Foreskin melanocyte (primary cell): ENCODE measurements at places on chromosomes 16 and 17.

DNA sequence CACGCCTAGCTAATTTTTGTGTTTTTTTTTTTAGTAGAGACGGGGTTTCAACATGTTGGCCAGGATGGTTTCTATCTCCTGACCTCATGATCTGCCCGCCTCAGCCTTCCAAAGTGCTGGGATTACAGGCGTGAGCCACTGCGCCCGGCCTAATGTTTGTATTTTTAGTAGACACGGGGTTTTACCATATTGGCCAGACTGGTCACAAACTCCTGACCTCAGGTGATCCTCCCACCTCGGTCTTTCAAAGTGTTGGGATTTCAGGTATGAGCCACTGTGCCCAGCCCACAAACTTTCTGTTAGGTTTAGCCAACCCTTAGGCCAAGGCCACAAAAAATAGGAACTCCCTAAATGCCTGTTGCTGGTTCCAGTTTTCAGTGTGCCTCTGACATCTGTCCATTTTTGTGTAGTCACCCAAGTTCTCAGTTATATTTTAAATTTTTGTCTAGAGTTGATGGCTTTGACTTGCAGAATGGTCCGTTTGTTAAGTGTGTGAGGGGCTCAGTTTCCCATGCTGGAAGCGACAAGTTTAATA, 12.7 kb downstream of the CCL16 start:
- no peak for DNase-seq

GRCh38 chr16:76303637-76304314, 26.6 kb downstream of the CNTNAP4 start:
- DNase-seq = no peak

DNA sequence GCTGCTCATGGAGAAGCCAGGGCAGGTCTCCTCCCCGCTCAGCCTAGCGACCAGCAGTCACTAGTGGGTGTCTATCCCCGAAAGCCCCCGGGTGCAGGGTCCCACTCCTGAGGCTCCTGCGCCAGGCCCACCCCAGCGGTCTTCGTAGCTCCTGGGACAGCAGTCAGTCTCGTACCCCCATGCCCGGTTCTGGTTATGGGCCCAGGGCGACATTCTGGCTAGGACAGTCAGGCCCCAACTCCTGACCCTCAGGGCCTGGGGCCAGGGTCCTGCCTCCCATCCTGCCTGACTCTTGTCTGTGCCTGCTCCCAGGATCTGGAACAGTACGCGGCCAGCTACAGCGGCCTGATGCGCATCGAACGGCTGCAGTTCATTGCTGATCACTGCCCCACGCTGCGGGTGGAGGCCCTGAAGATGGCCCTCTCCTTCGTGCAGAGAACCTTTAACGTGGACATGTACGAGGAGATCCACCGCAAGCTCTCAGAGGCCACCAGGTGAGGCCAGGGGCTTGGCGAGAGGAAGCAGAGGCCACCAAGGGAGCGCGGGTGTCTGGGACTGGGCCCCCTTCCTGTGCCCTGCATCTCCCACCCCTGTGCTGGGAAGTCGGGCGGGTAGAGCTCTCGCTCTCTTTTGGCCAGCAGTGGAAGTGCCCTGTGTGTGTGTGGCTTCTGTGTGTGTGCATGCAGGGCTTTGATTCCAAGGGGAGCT, 2.0 kb downstream of the GPS1 start:
- DNase-seq = no peak

DNA sequence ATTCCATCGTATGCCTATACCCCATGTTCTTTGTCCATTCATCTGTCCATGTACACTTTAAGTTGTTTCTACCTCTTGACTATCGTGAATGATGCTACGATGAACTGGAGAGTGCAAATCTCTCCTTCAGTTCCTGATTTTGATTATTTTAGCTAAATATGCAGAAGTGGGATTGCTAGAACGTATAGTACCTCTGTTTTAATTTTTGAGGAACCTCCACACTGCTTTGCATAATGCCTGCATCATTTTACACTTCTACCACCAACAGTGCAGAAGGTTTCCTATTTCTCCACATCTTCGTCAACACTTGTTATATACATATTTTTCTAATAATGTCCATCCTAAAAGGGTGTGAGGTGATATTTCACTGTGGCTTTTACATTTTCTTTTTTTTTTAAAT, 43.9 kb downstream of the SDR42E1 start:
- DNase-seq = no peak

GRCh38 chr16:1278477-1278876, 22.6 kb downstream of the TPSD1 start:
- DNase-seq = no peak

DNA sequence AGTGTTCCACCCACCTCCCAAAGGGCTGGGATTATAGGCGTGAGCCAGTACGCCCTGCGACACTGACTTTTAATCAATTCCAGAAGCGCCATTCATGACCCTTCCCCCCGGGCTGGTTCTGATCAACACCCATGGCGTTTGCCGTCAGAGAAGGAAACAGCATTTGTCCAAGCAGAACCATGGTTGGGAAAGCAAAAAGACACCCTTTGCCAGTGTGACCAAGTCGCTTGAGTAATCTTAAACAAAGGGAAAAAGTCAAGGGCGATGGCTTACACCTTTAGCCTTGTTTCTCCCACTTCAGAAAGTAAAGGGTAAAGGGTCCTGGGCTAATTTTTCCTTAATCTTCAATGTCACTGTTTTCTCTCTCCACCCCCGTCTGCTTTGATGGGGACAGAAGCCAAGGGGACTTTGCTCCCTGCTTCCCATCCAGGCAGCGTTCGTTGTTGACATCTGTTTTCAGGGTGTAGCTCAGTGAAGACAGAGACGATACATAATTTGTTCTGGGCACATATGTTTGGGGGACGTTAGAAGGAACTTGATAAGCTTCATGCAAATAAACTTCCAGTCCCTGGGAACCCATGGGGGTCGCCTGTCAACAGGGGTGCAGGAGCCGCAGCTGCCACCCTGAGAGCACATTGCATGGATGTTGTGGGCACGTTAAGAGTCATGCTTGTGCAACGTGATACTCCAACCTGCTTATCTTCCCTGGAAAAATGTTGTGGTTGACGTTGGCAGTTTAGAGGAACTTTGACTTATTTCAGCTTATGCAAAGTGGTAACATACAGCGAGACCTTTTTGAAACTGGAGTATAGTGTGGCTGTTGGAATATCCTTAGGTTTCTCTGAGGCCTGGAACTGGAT, 50.6 kb upstream of the TANGO6 start:
- no peak for DNase-seq

DNA sequence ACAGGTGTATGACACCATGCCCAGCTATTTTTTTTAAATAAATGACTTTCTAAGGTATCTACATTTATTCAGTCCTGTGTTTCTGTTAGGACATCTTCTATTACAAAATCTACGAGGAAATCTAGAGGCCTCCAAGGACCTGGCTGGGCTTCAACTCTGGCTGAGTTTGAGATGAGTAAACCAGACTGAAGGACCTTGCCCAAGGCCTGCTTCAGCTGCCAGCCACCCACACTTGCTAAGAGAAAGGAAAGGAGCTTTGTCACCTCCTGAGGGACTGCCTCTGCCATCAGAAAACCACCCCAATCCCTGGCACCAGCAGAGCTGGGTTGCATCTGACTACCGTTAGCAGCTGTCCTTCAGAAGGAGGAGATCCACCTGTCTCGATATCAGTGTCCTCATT, 1.3 kb upstream of the MYO1D start:
- DNase-seq = no peak

GRCh38 chr16:82967424-82967823, 340.7 kb downstream of the CDH13 start:
- no peak for DNase-seq

- no peak for DNase-seq
Measured at GRCh38 chr16:88500255-88500661, 47.2 kb downstream of the ZFPM1 start.

GRCh38 chr16:58435779-58436178, 43.5 kb downstream of the GINS3 start:
- no peak for DNase-seq

DNA sequence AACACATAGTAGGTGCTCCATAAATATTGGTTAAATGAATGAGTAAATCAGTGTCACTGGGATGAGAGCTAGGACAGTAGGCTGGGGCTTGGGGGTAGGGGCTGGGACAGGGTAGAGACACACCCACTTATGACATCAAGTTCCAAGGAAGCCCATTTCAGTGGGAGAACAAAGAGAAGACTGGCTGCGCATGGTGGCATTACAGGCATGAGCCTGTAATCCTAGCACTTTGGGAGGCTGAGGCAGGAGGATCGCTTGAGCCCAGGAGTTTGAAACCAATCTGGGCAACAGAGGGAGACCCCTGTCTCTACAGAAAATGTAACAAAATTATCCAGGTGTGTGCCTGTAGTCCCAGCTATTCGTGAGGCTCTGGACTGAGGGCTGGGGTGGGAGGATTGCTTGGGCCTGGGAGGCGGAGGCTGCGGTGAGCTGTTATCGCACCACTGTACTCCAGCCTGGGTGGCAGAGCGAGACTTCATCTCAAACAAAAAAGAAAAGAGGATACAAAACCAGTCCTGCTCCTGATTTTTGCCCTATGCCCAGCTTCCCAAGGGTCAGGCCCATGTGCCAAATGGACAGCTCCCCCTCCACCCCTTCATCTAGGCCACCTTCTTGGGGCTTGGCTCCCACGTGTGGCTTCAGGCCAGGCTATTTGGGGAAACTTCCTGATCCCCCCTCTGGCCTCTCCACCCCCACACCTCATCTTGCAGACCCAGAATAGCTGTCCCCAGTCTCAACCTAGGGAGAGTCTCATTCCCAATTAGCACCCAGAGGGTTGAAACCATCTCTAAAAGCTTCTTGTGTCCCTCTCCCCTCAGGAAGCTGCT, 7.1 kb downstream of the ZNF385C start:
- no peak for DNase-seq

DNA sequence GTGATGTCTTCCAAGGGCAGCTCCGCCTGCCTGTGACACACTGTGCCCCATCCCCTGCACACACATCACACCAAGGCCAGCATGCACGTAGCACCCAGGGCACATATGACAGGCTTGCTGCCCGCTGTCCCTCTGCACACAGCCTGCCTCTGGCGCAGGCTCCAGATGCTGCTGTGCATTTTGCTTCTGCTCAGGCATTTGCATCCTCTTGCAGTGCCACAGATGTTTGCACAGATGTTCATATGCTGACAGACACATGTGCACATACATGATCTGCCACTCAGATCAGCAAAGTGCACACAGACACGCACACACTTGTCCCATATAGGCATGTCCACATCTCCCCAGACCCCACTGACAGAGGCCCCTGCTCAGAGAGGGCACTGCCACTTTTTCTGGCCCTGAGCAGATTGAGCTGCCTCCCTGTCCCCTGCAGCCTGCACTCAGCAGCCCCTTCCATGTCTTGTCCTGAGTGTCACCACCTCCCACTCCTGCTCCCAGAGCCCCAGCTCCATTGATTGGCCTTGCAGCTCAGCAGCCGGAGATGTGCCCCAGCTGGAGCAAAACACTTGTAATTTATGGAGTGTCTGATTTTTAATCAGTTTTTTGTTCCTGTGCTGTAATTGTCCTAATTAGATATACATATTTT, 115.1 kb upstream of the RPL38 start:
- DNase-seq = no peak

DNA sequence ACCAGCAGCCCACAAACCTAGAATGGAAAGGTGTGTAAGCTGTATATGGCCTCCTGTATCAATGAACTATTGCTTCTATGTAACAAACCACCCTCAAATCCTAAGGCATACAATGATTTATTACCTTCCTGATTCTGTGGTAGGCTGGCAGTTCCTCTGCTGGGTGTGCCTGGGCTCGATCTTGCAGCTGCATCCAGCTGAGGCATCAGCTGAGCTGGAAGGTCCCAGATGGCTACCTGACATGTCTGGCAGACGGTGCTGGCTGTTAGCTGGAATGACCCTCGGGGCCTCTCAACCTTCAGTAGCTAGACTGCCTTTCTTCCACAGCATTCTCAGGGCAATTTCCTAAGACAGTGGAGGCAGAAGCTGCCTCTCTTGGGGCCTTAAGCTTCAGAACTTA, 152.7 kb downstream of the RAB11FIP4 start:
- DNase-seq = no peak

- no peak for DNase-seq
Measured at GRCh38 chr16:49763826-49764225, 92.1 kb downstream of the ZNF423 start.

DNA sequence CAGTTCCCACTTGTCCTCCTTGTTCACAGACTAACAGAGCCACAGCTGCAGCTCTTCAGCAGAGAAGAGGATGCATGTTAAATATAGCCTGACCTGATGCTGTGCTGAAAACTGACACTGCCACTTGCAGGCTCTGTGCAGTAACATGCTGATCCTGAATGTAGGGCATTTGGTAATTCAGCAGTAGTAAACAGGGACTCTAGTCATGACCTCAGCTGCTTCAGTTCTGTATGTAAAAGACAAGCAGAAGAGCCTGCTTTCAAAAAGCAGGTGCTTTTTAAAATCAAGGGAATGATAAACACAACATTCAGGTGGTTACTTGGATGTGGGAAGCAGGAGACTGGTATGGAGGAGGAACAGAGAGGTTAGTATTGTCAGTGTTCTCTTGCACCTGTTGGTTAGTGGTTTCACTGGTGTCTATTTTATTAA, 33.8 kb downstream of the ESRP2 start:
- no peak for DNase-seq

DNA sequence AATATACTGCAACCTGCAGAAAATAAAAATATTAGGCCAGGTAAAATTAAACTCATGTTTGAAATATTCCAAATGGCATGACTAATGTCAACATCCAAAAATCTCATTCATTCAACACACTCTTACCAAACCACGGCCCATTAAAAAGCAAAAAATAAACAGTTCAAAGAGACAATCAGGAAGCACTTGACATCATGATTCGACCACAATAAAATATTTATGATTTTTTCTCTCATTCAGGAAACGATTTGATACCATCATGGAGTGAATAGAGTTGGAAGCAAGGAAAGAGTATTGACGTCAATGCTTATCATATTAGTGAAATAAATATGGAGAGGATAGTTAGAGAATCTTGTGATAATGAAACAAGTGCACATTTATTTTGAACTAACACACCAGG, 354.1 kb downstream of the KCNJ2 start:
- no peak for DNase-seq

GRCh38 chr16:30884760-30885159, 9.1 kb downstream of the BCL7C start:
- DNase-seq = no peak

GRCh38 chr16:75207831-75208230, 870 bp upstream of the CTRB2 start:
- DNase-seq = no peak

DNA sequence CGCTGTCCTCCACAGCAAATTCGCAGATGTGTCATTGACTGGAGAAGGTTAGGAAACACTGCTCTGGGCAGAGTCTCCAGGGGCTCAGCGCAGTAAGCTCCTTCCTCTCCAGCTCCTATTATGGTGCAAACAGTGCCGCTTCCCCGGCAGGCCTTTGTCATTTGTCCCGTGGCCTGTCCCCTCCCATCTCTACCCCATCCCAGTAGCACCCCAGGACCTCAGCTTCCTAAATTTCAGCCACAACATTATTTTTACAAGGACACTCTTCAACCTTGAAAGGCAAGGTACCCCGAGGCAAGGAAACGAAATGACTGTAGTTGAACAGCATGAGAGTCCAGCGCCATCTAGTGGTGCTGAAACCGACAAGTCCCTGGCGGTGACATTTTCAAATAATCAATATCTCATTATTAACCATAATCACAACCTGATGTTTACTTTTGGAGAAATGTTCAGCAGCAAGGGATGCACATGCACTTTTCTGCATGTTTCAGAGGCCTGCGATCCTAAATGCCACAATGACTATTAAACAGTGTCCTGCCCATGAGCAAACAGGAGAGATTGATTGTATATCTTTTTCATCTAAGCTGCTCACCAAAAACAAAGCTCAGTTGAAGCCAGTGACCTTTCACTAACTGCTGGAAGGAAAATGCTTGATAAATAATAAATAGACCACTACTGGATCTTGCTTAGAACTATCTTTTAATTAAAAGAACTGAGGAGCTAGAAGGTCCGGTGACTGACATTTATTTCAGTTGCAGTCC, 16.5 kb downstream of the MRPS23 start:
- peak; percentile 57 for DNase-seq

GRCh38 chr17:15175356-15175755, 89.8 kb downstream of the PMP22 start:
- DNase-seq = no peak
